ENCODE measurements at places on chromosomes 11 and 22.

DNA sequence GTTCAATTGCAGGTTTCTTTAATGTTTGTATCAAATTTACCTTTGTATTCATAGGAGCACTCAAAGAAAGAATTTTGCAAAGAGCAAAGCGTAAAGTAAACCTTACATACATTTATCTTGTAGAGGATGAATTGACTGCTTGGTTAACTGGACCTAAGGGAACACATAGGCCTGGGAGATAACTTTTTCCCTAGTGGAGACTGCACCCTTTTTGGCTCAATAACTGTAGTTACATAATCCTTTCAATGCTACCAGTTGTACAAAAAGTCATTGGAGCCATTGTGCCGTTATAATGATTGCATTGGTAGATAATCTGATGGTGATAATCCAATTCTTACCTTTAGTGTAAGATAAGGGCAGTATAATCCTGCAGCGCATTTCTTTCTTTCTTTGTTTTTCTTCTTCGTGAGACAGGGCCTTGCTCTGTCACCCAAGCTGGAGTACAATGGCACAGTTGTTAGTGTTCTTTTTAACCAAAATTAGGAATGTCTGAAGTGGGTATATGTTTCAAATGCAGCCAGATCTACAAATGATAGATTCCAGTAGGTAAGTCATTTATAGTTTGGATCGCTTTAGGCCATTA lies 18.3 kb downstream of the ATG13 start:
- no peak for DNase-seq

DNA sequence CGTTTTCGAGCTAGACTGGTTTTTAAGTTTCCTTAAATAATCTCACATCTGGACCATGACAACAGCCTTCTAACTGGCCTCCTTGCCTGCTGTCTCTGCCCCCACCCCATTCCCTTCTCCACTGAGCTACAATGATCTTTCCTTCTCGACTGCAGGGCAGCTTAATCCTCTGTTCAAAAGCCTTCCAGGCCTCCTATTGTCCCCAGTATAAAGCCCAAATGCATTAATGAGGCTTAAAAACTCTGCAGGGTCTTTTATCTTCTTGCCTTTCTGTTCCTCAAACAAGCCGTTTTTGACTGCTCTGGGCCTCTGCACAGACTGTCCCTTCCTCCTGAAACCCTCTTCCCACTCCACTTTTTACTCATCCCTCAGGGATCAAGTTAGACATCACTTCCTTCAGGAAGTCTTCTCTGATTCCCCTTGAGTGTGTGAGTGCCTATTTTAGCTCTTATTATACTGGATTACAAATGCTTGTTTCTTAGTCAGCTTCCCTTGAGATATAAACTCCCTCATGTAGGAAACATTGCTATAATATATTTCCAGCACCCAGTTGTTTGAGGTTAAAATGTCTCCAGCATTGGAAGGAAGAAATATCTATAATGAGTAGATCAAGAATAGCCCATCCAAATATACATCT lies 23.6 kb upstream of the PAMR1 start:
- no peak for DNase-seq

GRCh38 chr11:46733234-46733633 lies 14.2 kb downstream of the F2 start:
- DNase-seq = no peak

DNA sequence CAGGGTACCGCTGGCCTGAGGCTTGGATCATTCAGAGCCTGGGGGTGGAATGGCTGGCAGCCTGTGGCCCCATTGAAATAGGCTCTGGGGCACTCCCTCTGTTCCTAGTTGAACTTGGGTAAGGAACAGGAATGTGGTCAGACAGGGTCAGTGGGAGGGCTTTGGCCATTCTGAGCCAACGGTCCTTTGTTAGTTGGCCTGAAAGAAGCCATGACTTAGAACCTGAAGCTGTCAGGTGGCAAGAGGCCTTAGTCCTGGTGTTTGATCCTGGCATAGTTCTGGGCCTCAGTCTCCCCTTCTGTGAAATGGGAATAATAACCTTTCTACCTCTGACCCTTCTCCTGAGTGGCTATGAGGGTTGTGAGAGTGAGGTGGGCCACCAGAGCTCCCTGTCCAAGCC lies 8.3 kb downstream of the PGAP2 start:
- no peak for DNase-seq

- no peak for DNase-seq
These were observed 106.0 kb downstream of the ADAMTS15 start for GRCh38 chr11:130554241-130555055.

- DNase-seq = no peak
These were observed 89.5 kb downstream of the CWC15 start for GRCh38 chr11:94883878-94884277.

- DNase-seq = no peak
These were observed 2.0 kb upstream of the KRTAP5-10 start for GRCh38 chr11:71563406-71563805.

DNA sequence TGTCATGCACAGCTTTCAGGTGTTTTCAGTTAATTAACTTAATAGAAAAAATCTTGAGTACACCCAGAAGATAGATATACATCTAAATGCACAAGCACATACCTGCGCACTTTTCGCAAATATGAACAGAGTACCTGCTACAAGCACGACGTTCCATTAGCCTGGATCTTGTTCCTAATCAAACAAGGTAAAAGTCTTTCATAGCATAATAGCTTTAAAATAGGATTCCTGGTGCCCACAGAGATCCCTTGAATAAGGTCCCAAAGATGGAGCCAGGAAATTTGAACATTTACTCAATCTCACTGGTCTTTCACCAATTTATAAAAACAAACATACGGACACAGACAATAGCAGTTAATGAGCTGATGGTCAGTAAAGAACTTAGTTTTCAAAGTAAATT lies 689.8 kb upstream of the CHORDC1 start:
- no peak for DNase-seq

GRCh38 chr11:92154110-92154509 lies 70.5 kb upstream of the FAT3 start:
- no peak for DNase-seq

- no peak for DNase-seq
These were observed 307.7 kb upstream of the KIRREL3 start for GRCh38 chr11:127308291-127308690.

- DNase-seq = no peak
These were observed 135.5 kb downstream of the ETS1 start for GRCh38 chr11:128451652-128452470.

DNA sequence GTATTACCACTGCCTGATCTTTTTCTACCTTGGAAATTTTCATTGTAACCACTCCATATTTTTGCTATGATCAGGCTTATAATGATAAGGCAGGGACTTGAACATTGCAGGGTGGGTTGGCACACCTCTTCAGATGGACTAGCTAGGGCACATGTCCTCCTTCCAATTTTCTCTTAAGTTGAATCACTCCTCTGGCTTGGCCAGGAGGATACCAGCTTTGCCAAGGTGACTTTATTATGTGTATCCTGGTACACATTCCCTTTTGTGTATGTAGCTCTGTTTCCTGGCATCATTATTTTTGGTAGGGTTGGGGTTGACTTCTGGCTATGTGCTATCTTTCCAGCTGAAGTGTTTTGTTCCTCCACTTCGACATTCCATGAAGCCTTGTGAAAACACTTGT lies 8.5 kb upstream of the LDLRAD3 start:
- no peak for DNase-seq

GRCh38 chr11:100639140-100639539 lies 47.9 kb upstream of the ARHGAP42 start:
- no peak for DNase-seq

GRCh38 chr11:113554526-113554925 lies 79.3 kb upstream of the DRD2 start:
- no peak for DNase-seq

- no peak for DNase-seq
These were observed 7.4 kb downstream of the SLN start for GRCh38 chr11:107704451-107704850.

GRCh38 chr22:16960884-16961249 lies 47.2 kb downstream of the GAB4 start:
- DNase-seq = no peak

GRCh38 chr11:115084231-115084630 lies 405.9 kb downstream of the NXPE2 start:
- DNase-seq = no peak

GRCh38 chr11:25435197-25435596 lies 896.7 kb upstream of the ANO3 start:
- no peak for DNase-seq

DNA sequence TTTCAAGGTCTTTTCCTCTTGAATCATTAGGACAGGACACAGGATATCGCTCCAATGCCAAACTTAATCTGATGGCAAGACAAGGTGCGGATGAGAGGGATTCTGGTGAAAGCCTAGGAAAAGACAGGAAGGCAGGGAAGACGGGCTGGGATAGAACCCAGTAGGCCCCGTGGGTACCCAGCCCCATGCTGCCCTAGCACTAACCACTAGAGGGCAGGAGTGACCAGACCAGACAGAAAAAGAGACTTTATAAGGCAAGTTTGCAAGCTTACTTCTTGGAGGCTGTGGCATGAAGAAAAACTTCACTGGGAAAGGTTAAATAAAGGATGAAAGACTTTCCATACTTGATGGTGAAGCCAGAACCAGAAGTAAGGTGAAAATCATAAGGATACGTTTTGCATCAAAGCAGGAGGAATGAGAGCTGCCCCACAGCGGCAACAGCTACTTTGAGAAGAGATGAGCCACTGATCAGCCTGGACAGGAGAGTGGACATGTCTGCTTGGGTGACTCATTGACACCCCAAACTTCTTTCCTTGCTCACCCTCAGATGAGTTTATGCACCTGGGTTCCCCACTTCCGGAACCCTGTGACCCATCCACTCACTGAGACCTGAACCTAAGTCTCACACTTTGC lies 39.8 kb downstream of the SYN3 start:
- DNase-seq = peak; percentile 5

- DNase-seq = no peak
These were observed 14.5 kb upstream of the CAPRIN1 start for GRCh38 chr11:34037016-34037415.

GRCh38 chr11:117874910-117875381 lies 1.5 kb downstream of the FXYD6 start:
- DNase-seq = no peak

DNA sequence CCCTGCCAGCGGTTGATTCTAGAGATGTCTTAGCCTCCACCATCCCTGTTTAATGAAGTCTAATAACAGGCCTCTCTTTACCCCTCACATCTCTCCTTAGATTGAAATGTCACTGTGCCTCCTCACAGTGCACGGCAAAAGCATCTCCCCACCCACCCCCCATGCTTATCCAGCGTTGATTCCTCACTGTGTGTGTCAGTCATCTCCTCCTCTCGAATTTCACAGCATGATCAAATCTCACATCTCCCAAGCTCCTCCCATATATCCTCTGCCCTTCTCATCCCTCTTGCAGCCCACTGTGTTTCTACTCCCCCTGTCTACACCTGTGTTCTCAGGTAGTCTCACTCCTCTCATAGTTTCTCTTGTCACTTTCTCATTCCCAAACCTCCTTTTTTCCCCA lies 84.6 kb downstream of the DBX1 start:
- DNase-seq = no peak

- no peak for DNase-seq
These were observed 24.1 kb downstream of the OR10D3 start for GRCh38 chr11:124207102-124207792.

DNA sequence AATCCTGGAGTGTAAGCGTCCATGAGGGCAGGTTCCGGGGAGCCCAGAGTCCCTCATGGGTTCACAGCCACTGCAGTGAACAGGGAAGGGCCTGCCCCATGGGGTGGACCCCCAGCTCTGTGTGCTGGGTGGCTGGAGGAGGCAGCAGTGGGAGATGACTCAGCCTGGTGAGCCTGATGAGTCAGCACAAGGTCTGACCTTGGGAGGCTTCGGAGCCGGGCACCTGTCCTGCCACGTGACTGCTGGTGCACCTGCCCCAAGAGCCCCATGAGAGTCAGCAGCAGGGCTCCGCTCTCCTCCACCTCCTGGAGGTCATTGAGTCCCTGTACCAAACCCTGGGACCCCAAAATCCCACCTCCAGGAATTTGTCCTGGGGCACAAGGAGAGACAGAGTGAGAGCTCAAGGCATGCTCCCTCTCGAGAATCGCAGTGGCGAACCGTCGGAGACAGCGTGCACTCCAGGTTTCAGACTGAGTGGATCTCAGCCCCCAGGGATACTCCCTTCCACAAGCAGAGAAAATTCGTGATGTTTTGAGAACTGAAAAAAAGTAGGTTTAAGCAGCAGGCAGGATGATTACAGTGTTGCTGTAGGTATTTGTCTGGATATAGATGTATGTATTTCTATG lies 1221.7 kb downstream of the BRD1 start:
- no peak for DNase-seq

DNA sequence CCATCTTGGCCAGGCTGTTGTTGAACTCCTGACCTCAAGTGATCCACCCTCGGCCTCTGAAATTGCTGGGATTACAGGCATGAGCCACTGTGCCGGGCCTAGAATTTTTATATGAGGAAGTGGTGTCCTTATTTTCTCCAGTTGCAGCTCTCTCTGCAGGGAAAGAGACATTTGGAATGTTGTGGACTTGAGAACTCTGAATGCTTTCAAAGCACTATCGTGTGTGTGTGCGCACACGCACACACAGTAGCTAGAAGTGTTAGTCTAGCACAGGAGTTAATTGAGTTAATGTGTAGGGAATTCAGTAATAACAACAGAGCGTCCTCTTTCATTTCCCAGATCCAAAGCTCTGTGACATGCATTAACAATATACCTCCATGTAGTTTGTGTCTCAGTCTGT lies 164.0 kb upstream of the RASSF10 start:
- DNase-seq = no peak

DNA sequence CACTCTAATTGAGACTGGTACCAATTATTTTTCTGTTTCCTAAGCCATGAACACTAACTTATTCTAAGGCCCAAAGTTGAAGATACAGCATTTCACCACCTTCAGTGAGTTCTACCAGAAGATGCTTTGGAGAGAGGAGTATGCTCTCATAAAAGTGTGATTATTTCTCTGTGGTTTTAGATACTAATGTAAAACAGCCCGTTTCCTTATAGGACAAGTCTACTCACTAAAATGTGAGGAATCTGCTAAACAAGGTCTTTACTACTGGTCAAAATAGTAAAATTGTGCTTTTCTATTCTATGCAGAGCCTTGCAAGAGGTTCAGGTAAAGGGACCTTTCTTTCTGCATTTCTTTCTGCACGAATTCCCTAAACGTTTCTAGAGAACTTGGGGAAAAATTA lies 2.4 kb downstream of the LGR4 start:
- DNase-seq = no peak

DNA sequence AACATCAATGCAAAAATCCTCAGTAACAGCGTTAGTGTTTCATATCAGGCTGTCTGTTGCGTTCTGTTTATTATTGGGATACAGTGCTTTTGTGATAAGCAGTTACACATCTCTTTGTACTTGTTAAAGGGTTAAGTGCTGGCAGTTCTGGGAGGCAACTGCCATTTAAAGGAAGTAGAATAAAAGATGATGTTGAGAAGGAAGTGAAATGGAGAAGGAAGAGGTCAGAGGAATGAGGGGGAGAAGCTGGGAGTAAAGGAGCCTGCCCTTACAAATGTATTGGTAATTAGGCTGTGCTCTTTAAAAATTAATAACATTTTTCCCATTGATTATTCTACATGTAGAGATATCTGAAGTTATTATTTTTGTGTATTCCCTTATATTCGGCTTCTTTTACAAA lies 674.7 kb downstream of the NTM start:
- no peak for DNase-seq

GRCh38 chr11:69917529-69917928 lies 98.3 kb upstream of the FGF3 start:
- no peak for DNase-seq

- no peak for DNase-seq
These were observed 71.9 kb upstream of the CDON start for GRCh38 chr11:126134461-126135155.

Data from stimulated activated CD8-positive, alpha-beta memory T cell treated with anti-CD3 and anti-CD28 coated beads, Interleukin-7, amount 100 ng/mL, for 1 hour (primary cell).